ENCODE measurements at places on chromosomes 3 and 15.

GRCh38 chr3:82114589-82114988 is 353.1 kb upstream of the GBE1 start:
- DNase-seq: no peak

DNA sequence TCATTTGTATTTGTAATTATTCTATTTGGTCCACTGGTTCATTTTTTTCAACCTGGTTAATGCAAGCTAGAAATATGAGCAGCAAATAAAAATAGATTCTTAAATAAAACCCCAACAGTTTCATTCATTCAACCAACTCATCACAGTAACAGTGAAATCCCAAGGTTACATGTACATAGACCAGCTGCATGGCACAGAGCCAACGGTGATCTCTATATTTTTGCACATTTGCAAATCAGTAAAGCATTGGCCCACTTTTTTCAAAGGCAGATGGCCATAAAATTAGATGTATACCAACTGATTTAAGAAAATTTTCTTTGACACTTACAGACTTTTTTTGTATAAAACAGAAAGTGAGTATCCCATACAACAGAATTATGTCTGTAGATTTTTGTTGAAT is 49.3 kb downstream of the STRIT1 start:
- no peak for DNase-seq

DNA sequence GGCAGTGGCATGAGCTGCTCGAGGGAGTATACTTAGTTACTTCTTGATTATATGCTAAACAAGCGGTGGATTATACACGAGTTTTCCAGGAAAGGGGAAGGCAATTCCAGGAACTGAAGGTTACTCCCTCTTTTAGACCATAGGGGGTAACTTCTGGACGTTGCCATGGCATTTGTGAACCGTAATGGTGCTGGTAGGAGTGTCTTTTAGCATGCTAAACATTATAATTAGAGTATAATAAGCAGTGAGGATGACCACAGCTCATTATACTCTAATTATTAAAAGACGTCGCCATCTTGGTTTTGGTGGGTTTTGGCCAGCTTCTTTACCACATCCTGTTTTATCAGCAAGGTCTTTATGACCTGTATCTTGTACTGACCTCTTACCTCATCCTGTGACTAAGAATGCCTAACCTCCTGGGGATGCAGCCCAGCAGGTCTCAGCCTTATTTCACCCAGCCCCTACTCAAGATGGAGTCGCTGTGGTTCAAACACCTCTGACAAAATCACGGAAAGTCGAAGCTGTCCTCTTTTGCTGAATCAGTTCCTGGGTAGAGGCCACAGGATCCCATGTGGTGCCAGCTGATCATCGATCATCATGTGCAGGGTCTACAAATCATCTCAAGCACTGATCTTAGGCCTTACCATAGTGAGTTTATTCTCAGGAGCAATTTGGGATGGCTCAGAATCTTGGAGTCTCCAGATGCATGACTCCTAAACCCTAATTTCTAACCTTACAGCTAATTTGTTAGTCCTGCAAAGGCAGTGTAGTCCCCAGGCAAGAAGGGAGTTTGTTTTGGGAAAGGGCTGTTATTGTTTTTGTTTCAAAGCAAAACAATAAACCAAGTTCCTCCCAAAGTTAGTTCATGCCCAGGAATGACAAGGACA is 149.1 kb downstream of the TJP1 start:
- DNase-seq: no peak

DNA sequence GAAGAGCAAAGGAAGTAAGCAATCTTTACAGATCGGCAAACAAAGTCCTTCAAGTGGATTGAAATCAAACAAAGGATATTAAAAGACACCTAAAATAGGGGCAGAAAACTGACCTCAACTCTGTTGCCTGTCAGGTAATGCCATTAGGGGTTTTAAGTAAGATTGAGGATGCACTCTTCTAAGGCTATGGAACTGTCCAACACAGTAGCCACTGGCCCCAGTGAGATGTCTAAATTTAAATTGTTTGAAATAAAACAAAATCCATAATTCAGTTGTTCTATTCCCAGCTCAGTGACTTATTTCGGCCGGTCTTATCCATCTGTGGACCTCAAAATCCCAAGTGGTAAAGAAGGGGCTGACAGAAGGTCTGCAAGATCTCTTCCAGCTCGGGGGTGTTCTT is 49.5 kb upstream of the LMCD1 start:
- DNase-seq: no peak

- DNase-seq: peak; percentile 72
Measured at GRCh38 chr3:14216257-14217048, 37.8 kb downstream of the LSM3 start.

- DNase-seq: no peak
Measured at GRCh38 chr3:27423463-27423862, 54.3 kb upstream of the NEK10 start.

DNA sequence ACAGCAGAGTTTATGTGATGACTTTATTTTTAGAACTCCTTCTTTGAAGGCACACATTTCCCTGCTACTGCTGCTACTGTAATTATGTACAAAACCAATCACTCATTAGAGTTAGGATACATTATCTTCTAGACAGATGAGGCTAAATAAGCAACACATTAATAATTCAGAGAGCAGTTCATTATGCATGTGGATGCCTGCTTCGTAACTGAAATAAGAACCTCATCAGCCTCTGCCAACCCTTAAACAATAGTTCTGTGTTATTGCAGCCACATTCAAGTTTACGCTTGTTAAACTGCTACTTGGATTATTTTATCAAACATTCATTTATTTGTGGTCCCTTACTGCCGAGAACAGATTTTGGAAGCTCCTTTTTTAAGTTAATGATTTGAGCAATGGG is 52.5 kb upstream of the C15orf61 start:
- DNase-seq: no peak

- no peak for DNase-seq
Measured at GRCh38 chr3:24042174-24043059, 97.3 kb downstream of the NR1D2 start.

DNA sequence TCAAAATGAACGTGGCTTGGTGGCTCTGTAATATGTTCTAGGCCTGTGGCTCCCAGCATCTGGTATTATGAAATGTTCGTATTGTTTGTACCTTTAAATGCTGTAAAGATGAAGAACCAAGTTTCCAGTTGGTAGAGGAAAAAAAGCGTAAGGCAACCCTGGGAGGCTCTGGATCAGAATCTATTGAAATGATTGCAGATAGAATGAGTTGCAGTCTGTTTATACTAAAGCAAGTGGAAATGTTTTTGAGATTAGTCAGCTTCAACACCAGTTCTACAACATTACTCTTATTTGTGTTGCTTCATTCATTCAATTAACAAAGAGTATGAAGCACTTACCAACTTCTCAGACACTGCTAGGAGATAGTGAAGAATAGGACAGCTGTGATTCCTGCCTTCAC is 5.3 kb downstream of the ARL6IP5 start:
- no peak for DNase-seq

GRCh38 chr3:117628823-117629291 is 919.3 kb downstream of the TUSC7 start:
- no peak for DNase-seq

- DNase-seq: no peak
Measured at GRCh38 chr3:42224658-42225421, 41.1 kb downstream of the CCK start.

DNA sequence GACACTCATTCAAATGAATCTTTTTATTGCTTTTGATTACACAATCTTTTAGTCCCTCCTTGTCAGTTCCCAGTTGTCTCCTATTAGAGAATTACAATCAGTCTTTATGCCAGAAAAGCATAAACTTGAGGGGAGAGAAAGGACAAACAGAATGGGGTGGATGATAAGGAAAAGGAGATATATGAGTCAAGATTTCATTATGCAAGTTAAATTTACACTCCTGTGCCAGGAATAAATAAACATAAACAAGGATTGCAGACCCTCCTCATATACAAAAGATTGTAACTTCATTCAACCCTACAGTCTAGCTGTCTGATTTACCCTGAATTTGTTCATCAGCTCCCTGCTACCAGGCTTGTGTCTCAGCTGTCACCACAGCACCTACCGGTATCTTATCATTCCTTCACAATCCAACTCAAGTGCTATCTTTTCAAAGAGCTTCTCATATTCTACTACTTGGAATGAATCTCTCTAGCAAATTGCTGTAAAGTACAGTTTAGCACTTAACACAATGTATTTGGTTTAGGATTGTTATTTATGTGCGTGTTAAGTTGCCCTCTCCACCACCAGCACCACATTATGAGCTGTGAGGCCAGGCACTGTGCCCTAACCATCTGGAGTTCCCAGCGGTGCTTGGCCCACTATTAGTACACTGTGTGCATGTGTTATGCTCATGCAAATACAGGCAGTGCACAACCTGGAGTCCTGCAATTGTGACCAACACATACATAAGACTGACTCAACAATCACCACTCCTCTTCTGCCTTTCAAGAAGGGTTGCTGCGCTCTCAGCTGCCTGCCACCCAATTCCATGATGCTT is 504.1 kb downstream of the TBL1XR1 start:
- no peak for DNase-seq

DNA sequence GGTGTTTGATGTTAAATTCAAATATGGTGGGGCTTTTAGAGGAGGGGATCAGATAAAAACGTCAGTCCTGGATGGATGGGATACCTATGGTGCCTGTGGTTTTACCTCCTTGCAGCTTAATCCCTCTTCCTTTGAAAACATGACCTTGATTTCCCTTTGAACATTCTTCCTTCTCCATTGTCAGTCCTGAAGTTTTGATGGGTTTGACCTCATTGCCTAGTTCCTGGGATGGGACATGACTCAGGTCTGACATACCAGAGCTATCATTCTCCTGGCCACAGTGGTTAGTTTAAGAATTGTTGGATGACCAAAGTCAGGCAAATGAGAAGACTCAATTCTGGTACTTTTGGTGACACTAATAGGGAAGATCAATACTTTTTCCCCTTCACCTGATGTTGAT is 87.2 kb downstream of the PRICKLE2 start:
- DNase-seq: no peak

GRCh38 chr3:67863869-67864268 is 209.5 kb upstream of the SUCLG2 start:
- DNase-seq: no peak

- no peak for DNase-seq
Measured at GRCh38 chr3:62193586-62194345, 179.6 kb downstream of the FEZF2 start.

GRCh38 chr15:47475336-47475735 is 242.0 kb upstream of the SEMA6D start:
- DNase-seq: no peak

- no peak for DNase-seq
Measured at GRCh38 chr3:47149339-47149933, 14.5 kb downstream of the SETD2 start.

- DNase-seq: no peak
Measured at GRCh38 chr15:75714195-75714594, 1.5 kb upstream of the CSPG4 start.

- DNase-seq: no peak
Measured at GRCh38 chr15:29266052-29266582, 3.5 kb downstream of the NSMCE3 start.

GRCh38 chr3:66898155-66898554 is 100.0 kb upstream of the KBTBD8 start:
- no peak for DNase-seq

DNA sequence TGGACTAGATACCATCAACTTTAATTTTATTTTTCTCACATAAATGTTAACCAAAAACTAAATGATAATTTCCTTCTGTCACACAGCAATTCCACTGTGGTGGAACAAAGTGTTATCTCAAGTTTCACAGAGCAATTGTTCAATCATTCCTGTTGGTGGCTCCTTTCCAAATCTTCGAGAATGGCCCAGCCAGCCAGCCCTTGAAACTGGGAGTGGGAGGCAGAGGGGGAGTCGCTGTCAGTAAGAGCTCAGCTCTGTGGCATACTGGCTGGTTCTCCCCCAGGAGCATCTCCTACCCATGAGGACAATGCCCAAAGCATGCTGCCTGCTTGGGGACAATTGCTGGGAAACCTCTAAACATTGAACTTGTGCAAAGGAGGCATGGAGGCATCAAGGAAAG is 47.7 kb downstream of the MECOM start:
- no peak for DNase-seq

DNA sequence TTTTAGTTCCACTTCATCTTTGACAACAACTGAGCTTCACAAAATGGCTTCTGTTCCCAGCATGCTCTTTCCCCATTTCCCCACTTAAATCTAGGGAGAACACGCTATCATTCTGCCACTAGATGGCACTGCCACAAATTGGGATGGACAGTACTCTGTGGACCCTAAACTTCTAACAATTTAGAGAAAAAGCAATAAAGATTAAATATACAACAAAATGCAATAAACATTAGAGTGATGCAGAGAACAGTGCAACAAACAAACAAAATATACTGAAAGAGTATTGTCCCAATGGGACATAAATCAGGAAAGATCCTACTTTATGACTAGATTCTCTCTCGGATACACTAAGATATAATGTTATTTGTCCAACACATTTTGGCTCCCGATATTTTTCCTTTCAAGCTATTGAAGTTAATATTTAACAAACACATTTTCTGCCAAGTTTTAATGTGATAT is 169.7 kb upstream of the TMCO5A start:
- DNase-seq: peak; percentile 16

GRCh38 chr3:29319798-29320197 is 38.9 kb downstream of the RBMS3 start:
- DNase-seq: no peak

DNA sequence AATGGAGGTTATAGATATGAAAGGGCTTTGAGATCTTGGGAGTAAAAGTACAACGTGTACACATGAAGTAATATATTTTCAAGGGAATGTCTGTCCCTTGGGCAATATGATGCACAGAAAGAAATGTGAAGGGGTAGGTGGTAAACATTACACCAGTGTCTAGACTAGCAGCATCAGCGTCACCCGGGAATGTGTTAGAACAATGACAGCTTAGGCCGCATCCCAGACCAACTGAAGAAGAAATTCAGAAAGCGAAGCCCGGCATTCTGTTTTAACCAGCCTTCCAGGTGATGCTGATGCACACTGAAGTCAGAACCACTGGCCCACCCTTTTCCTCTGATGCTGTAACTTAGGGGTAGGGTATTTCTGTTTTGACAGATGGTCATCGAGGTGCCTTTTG is 6.3 kb downstream of the INAFM2 start:
- DNase-seq: no peak

DNA sequence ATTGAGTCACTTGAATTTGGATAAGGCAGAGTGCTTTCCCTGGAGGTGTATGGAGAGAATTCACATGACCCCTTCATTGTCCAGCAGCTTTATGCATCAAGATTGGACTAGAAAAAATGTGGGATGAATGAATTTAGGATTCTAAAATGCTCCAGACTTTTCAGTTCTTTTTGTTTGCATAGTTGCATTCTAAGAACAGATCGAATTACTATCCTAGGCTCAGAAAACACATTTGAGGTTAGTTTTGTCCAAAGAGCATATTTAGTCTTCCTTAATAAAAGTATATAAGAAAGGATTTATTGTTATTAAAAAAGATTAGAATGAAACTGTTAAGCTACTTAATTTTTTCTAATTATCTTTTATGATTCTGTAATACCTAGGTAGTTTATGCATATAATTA is 127.4 kb downstream of the UBE2E2 start:
- DNase-seq: no peak
